RKO (cell line): ENCODE measurements at places on chromosomes 6 and 20.
A peak's percentile ranks its signal among the peaks of the same experiment; 100 is the strongest.

DNA sequence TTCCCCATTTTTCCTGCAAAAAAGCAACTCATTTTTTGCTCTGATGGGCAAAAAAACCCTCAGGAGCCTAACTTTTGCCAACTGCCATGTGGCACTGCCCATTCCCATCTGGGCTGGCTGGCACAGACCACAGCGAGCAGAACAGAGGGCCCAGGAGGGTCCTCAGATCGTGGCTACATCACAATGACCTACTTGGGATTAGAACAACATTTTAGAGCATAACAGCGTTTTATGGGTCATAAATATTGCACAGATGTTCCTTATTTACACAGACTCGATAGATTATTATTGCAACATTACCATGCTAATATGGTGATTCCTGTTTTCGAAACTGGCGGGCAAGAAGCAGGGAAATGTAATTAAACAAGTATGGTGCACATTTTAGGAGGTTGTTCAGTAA lies 28.0 kb downstream of the PTPRT start:
- DNase-seq, result no peak

DNA sequence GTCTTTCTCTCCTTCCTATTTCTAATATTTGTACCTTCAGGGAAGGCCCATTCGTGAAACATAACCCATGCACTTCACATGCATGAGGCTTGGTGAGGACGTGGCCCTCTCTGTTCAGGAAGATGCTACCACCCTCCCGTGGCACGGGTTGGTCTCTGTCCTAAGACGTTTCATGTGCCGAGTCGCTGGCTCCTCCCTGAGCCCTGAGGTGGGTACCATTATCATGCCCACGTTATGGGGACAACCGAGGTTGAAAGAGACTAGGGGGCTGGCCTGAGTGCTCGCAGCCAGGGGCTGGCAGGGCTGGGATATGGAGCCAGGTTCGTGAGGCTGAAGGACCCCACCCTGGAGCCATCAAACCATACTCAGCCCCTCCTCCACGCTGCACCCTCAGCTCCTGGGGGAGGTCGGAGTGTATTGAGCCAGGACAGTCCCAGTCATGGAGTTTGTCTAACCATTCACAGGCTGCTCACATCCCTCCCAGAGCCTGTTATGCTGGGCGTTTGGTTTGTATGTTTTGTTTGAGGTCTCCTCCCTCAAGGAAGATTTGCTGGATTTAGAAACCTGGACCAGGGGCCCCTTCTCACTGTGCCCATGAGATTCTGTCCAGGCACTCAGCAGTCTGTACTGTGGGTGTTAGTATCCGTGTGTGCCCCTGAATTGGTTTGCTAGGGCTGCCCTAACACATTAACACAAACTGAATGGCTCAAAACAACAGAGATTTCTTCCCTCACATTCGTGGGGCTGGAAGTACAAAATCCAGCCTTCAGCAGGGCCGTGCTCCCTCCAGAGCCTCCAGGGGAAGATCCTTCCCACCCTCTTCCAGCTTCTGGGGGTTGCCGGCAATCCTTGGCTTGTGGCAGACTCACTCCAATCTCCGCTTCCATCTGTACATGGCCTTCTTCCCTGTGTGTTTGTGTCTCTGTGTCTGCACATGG lies 88.3 kb downstream of the ANKRD60 start:
- DNase-seq, result no peak

DNA sequence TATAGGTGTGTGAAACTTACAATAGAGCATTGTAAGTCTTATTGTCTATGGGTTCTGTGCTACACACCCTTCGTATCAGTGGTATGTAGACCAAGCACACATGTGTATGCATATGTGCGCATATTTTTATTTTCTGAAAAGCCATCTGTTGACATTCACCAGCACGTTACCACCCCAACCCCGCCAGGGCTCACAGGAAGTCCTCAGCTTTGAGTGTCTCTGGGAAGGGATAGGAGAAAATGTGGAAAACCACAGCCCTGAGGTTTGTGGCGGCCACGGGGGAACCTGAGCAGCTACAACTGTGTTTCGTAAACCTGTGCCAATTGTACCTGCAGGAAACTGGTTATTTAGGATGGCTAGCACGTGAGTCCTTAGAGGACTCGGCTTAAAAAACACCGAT lies 123.3 kb upstream of the PHACTR3 start:
- no peak for DNase-seq

GRCh38 chr20:34948030-34948429 lies 7.6 kb downstream of the GSS start:
- peak; percentile 91 for DNase-seq

- DNase-seq, result no peak
Measured at GRCh38 chr6:18506382-18507017, 119.3 kb downstream of the RNF144B start.

- DNase-seq, result peak; percentile 52
Measured at GRCh38 chr6:11535801-11536230, 1.7 kb upstream of the TMEM170B start.

DNA sequence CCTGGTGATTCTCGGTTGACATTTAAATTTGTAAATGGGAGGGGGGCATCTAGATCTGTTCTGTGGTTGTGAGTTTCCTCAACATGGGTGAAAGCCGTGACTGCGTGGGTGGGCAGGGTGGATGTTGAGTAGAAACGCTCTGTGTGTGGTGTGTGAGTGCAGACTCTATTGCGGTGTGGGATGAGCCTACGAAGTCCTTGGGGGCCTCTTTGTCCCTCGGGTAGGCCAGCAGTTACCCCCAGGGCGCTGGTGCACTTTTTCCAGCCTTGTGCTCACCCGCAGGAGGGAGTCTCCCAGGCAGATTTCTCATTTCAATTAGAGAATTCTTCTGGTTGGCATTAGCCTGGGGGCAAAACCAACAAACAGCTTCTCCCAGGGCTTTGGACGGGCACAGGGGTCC lies 10.6 kb downstream of the TOX2 start:
- no peak for DNase-seq

DNA sequence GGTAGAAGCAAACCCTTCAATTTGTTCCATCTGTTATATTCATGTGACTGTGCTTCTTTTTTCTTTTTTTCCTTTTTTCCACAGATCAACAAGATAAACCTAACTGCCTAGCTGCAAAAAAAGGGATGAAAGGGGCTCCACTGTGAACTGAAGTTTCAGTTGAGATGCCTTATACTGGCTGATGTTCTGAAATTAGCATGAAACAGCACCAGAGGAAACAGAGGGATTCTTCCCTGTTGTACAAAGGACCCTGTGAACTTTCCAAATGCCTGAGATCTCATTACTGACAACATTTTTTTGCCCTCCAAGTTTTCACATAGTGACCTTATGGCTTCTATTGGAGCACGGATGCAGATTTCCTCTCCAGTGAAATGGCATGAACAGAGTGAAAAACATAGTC lies 302.7 kb upstream of the TFAP2D start:
- DNase-seq, result no peak

DNA sequence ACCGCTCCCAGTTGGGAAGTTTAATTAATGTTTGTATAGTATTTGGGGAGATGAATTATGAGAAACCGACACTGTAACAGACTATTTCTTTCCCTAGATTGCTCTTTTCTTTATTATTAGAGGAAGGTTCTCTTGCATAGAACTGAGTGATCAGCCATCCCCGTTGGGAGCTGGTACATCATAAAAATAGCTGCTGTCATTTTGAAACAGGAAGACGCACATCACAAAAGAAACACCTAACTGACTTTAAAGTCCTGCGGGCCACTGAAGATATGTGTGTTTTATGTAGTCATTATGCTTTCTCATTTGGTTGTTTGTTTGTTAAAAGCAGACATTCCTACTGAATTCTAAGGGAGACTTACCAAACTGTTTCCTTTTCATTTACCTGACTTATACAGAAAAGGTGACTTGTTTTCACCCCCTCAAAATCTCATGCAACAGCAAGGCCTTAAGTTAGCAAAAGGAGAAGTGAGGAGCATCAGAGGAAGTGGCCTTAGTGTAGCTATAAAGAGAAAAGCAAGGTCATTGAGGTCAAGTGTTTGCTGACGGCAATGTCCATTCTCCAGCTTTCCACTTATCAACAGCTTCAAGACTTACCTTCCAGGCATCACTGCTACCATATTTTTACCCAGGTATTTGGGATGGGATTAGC lies 91.0 kb downstream of the PKHD1 start:
- no peak for DNase-seq

- no peak for DNase-seq
Measured at GRCh38 chr6:47157063-47157462, 114.9 kb upstream of the ADGRF1 start.

DNA sequence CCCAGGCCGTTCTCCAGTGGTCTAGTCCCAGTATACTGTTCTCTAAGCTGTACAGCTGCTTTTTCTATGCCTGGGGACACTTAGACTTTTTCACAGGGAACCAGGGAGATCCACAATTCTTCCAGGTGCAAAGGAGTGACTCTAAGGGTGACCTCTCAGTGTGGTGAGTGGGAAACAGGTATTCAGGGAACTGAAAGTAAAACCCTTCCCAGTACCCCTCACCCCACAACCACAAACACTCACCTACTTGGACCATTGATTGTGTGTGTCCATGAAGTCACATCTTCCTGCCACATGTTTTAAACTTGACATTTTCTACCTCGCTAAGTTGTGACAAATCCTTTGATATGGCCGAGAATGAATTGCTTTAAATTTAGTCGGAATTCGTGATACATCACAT lies 183.6 kb downstream of the CLIC5 start:
- DNase-seq, result no peak

- DNase-seq, result no peak
Measured at GRCh38 chr6:167475947-167476346, 151.1 kb downstream of the TTLL2 start.

GRCh38 chr6:149863698-149864577 lies at the start of gene LRP11:
Gene LRP11, minus strand, starts transcription at chr6:149864359. Its CDS starts 339 bp downstream, at chr6:149864020.
- peak; percentile 85 for DNase-seq

- DNase-seq, result no peak
Measured at GRCh38 chr6:24909241-24910216, 26.2 kb downstream of the RIPOR2 start.

- no peak for DNase-seq
Measured at GRCh38 chr6:28615955-28616747, 90.5 kb downstream of the GPX5 start.

DNA sequence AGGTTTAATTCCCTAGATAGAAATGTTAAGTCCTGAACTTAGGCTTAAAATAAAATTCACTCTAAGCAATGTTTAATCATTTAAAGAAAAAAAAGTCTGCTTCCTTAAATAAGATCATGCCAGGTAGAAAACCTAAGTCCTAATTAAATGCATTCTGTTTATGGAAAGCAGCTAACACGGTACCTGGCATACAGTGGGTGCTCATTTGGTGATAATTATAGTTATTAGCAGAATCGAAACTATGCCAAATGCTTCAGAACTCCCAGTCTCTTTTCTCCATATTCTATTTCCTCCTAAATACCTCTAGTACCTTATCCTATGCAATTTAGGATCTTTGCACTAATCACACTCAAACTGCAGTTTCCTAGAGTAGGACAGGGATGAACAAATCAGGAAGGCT lies 331.8 kb downstream of the EPHA7 start:
- DNase-seq, result no peak

DNA sequence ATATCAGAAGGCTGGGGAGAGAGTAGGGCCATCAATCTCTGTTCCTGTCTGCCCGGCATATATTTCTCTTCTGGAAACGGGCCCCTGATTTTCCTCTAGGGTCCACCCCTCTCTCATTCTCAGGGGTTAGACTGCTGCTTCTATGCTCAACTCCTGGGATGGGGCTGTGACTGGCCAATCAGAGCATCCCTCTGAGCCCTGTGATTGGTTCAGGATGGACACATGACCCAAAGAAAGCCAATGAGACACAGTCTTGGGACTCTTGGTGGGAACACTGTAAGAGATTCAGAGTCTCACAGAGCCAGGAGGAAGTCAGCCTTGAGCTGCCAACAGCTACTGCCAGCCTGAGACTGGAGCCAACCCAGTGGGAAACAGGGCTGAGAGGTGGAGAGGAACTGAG lies 31.0 kb upstream of the KCNB1 start:
- DNase-seq, result no peak

DNA sequence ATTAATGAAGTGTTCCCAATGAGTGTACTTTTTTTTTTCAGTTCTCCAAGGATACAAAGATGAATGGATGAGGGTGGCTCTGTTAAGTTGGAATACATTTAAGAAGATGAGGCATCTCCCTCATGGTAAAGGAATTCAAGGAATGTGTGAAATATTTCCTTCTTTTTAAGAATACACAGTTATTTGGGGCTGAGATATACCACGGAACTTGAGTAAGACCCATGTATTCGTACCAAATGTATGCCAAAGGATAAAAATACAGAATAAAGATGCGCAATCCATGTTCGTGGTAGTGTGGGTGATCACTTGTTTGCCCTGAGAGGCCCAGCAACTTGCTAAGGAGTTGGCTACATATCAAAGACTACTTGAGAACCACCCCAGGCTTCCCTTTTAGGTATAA lies 164.2 kb upstream of the TCF21 start:
- DNase-seq, result no peak

DNA sequence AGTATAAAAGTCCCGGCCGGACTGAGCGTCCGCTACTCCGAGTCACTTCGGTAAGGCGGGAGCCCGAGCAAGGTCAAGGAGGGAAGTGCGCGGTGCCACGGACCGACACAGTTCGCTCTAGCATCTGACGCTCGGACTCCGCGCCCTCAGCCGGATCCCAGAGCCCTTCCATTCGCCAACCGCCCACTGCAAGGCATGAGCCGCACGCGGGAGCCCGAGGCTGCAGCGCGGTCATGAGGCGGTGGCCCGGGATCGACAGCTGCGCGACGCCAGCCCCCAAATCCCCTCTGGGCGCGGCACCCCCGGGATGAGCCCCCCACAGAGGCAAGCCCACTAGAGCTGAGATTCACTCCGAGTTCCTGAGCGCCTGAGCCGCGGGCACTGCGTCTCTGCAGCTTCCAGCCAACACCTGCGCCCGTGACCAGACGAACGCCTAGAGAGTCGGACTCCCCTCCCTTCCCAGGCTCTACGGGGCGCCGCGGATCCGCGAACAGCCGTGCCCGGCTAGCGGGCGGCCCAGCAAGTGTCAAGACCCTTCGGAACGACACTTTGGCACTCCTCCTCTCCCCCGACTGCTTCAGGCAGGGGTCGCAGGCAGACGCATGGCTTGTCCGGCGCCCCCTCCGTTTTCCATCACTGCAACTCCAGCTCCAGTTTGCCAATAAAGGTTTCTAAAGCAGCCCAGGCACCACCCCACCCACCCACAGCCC lies 725 bp upstream of the ISM1 start:
- DNase-seq, result no peak

DNA sequence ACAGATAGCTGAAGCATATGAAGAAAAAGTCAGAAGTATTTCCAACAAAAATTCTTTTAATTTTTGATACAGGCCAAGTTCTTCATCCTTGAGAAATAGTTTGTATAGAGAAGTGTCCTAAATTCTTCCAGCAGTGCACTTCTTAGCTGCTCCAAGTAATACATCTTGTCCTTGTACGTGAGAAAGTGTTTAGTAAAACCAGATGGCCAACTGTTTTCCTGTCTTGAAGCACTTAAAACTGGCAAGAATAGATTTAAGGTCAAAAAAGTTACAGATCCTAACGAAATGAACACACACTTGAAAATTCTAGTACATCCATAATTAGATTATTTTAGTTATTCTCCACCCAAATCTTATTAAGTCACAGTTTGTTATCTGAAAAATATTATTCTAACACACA lies 52.2 kb upstream of the HSF2 start:
- DNase-seq, result no peak
